ENCODE measurements at places on chromosomes 1 and 21.

- DNase-seq = no peak
Observed at GRCh38 chr21:37828556-37828955, 87.7 kb downstream of the KCNJ6 start.

- no peak for DNase-seq
Observed at GRCh38 chr21:17451364-17451891, 61.4 kb upstream of the CXADR start.

- DNase-seq = no peak
Observed at GRCh38 chr1:199247891-199248290, 609.1 kb downstream of the PTPRC start.

- DNase-seq = no peak
Observed at GRCh38 chr1:216448011-216448510, 24.8 kb upstream of the USH2A start.

DNA sequence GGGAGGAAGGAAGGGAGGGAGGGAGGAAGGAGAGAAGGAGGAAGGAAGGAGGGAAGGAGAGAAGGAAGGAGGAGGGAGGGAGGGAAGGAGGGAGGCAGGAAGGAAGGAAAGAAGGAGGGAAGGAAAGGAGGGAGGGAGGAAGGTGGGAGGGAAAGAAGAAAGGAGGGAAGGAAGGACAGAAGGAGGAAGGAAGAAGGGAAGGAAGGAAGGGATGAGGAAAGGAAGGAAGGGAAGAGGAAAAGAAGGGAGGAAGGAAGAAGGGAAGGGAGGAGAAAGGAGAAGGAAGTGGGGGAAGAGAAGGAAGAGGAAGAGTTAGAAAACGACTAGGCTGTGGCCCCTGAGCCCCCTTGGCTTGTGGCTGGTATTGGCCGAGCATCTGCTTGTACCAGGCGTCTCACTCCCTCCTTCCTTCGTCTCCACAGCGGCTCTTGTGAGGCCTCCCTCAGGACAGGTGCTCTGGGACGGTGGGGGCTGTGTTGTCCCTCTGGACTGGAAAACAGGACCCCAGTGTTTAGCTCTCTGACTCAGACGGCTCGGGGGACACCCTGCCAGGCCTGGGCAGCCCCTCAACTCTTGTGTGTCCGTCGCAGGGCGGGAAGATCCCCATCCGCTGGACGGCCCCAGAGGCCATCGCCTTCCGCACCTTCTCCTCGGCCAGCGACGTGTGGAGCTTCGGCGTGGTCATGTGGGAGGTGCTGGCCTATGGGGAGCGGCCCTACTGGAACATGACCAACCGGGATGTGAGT is 36.2 kb upstream of the C1QA start:
- DNase-seq = no peak

DNA sequence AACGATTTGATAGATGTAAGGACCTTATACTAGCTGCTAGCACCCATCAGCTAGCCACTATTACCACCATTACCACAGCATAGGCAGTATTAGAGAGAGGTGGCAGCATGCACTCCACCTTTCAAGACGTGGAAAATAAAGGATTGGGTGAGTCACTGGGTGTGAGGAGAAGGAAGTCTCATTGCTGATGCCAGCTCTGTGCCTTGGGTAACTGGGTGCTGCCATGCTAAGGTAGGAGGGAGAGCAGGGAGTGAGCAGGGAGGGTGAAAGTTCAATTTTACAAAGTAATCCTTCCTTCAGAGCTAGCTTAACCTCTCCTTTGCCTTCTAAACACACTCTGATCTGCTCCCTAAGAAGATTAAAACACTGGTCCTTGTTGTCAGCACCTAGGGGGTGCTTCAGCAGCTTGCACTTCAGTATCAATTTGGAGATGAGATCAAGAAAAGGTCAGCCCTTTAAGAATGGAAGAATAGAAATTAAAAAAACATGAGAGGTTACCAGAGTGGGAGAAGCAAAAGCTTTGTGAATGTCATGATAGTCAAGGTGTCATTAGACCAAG is 1.8 kb upstream of the LIN9 start:
- DNase-seq = no peak

DNA sequence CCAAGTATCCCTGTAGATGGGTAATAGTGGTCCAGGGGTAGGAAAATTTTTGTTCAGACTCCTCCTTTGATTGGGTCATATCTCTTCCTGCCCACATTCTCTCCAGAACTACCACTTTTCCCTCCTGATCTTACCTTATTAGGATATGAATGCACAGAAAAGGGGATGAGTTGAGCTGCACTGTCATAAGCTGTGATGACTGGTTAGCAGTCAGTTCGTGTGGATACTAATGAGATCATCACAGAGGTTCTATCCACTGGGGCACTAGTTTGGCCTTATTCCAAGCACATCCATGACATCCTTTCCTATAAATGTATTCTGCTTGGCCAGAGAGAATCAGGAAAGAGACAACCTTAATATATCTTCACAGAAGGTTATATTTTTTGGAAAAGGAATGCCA is 22.1 kb upstream of the TBX15 start:
- no peak for DNase-seq

DNA sequence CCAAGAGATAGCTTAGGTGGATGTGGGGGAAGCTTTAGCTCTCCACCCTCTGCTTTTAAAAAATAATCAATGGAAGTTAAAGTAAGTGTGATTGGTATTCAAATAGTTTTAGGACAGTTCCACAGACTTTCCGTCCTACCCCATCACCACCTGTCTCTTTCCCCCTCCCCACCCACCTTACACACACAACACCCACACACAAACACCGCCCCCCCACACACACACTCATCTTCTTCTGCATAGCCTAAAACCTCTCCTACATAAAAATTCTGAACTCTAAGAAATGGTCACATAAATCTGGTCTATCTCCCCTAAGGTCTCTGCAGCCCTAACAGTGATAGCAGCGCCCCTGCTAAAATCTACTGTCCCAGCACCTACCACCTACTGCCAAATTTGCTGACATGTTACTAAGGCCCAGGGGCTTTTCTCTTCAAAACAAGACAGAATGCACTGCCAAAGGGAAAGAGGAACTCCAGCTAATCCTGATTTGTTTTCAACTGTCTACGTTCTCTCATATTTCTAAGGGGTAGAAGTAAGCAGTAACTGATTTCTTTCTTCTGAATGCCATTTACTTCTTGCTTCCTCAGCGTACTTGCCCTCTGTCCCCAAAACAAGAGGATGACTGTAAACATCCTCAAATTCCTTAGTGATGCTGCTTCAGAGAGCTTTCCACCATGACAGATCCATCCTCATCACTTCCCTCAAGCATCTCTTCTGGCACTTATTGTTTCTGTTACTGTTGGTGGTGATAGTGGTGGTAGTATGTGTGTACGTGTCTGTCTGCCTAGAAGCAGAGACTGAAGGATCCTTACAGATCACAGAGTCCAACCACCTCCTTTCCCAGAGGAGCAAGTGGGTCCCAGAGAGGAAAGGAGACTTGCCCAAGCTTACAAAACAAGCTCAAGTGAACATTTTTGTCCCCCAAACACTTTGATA is 56.8 kb downstream of the LUZP1 start:
- DNase-seq = no peak

DNA sequence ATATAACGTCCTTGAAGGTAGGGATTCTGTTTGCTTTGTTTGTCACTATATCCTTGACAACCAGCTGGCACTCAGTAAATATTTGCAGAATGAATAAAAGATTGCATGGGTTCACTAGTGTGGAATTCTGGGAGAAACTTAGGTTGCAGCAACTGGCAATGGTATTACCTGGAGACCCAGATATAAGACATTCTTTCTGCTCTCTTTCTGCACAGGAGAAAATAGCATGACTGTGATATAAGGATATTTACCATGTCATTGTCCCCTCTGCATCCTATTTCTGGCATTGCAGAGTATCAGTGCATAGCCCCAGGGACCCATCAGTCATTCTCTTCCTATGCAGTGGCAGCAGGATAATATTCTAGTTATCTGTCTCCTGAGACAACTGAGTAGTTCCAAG is 308.9 kb upstream of the LRRC7 start:
- DNase-seq = no peak

GRCh38 chr1:67058761-67059160 is 4.8 kb upstream of the SLC35D1 start:
- DNase-seq = no peak

Measured in activated naive CD8-positive, alpha-beta T cell treated with anti-CD3 and anti-CD28 coated beads, Interleukin-2, amount 10 ng/mL, durations not matched to agents 7 days and 5 days (primary cell).